Stimulated activated CD4-positive, alpha-beta T cell treated with anti-CD3 and anti-CD28 coated beads, Interleukin-2, amount 100 ng/mL, for 4 hours (primary cell): ENCODE measurements at places on chromosomes 1 and 21.

- DNase-seq = no peak
These were observed 6.0 kb downstream of the DRAM2 start for GRCh38 chr1:111133866-111134265.

DNA sequence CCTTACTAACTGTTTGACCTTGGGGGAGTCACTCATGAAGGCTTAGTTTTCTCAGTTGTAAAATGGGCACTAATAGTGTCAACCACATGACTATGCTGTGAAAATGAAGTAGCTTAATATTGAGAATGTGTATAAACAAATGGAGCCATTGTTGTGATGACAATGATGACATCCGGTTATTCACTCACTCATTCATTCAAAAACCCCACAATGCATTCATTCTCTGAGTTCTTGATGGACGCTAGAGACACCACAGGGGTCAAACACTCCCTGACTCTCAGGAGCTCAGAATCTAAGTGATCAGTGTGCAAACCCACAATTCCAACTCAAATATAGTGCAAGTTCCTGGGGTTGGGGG lies 138.9 kb downstream of the FOXD2 start:
- DNase-seq = no peak

- DNase-seq = no peak
These were observed 62.5 kb downstream of the ADAMTS1 start for GRCh38 chr21:26782747-26783146.

DNA sequence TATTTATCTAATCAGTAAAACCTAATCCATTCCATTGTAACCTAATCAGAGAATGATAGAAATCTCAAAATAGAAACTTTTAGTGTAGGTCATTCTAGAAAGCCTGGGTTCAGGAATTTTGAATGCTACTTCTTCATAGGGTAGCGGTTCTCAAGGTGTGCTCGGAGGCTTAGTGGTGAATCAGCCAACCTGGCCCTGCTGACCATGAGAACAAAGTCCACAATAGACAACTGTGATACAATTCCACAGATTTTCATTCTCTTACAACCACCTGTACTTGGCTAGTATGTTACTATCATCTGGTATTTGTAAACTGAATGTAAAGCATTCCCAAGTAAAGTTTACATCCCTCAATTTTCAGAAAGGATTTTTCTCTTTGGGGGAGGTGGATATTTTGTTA lies 7.5 kb upstream of the PUM1 start:
- DNase-seq = no peak
